ENCODE measurements at places on chromosomes 6 and 20.

GRCh38 chr6:161232010-161232409, 41.9 kb downstream of the AGPAT4 start:
- DNase-seq = no peak

DNA sequence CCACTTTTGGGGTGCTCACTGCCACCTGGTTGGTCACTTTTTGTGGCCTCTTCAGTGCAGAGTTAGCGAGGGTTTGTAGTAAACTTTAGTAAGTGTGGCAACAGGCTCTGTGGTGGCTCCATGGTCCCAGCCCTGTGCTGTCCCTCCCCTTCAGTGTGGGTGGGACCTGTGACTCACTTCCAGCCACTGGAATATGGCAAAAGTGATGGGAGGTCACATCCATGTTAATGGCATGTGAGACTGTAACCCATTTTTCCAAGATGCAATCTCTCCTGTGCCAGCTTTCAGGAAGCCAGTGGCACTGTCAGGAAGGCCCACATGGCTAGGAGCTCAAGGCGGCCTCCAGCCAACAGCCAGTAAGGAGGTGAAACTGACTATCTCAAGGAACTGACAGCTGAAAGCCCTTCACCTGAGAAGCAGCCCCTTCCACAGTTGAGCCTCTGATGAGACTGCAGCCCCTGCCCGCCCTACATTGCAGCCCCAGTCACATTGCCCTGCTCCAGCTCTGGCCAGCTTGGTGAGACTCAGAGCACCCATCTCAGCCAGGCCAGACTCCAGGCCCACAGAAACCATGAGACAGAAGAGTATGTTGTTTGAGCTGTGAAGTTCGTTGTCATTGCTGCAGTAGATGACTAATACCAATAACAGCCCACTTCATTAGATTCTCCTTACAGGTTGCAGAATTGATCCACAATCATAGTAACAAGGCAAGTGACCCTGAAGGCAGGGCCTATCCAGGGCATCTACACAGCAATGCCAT, 13.1 kb upstream of the CST7 start:
- no peak for DNase-seq

DNA sequence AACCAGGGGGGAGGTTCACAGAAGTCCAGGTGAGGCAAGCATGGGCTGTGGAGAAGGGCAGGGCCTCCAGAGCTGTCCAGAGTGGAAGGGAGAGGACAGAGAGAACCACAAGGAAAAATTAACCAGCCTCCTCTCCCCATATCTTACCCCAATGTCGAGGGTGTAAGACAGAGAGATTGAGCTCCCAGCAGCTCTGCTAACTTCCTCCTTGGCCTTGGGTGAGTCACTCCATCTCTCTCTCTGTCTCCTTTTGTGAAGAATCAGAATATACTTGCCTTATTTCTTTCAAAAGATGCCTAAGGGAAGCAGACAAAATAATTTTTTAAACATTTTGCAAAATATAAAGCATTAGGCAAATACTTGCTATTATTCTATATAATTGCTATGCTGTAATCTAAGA, 58.3 kb upstream of the IYD start:
- no peak for DNase-seq

- no peak for DNase-seq
These were observed 1090.1 kb upstream of the ADGRB3 start for GRCh38 chr6:67544851-67545452.

Data from T-helper 2 cell treated with Interferon-gamma antibody and Interleukin-4, amounts not matched to agents 5 μg/mL and 100 μg/mL, for 36 hours (primary cell).